Esophagus mucosa (tissue), 1 donor: ENCODE measurements at places on chromosomes 7 and 10.
A peak's percentile ranks its signal among the peaks of the same experiment; 100 is the strongest.

DNA sequence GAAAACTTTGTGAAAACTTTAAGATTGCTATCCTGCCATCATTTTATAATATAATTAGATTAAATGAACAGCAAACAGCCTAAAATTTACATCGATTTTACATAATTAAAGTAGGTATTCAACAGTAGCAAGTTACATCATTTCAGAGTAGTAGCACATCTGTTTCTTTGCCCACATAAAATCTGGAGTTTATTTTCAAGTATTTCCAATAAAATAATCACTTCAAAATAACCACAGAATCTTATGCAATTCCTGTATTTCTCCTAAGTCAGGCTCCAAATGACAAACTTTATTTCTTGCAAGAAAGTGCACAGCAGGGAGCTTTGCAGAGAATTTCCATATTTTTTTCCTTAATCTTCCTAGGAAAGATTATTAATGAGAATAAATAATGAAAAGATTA, 82.6 kb downstream of the CUBN start:
- ATAC-seq = no peak

DNA sequence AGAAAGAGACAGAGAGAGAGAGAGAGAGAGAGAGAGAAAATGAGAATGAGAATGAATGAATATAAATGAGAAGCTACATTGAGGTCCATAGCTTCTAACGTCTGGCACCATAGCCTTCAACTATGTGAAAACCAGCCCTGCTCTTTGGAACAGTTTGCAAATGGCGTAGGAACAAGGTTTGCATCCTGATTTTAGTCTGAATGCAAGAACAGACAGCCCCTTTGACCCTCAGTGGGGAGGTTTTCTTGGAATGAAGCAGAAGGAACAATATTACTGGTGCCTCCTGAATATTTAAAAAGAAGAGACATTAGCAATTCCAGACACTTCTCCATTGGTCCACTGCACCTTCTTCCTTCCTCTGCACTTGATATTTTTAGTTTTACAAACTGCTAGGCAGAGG, 23.0 kb downstream of the LHPP start:
- no peak for ATAC-seq

- no peak for ATAC-seq
These were observed 40.2 kb upstream of the ATXN7L1 start for GRCh38 chr7:105916603-105917002.

DNA sequence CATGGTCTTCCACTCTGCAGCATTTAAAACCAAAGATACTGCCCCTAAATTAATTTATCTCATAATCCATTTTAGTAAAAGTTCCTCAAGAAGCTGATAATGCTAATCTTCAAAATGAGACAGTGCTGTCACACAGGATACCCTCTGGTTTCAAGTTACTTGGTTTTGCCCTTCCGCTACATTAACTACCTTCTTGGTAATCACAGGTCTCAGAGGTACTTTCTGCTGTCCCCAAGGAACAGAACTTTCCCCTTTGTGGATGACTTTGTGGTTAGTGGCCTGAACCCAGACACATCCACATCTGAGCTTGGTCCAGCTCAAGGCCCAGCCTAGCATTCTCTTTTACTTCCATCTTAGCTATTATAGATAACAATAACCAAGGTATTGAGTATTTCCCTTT, 88.8 kb upstream of the TMEM26 start:
- no peak for ATAC-seq

DNA sequence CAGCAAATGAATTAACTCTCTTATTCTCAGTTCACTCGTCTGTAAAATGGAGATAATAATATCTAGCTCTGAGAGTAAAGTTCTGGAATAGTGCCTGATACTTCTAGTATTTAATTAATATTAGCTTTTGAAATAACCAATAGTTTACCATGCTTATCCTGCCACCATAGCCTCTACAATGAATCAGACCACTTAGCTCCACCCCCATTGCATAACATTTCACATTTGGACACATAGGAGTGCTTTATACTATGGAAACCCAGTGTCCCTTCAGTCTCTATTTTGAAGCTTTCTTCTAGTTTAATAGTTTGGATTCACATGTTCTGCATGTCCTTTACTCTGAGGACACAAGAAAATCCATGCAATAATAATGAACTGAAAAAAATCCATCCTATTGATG, 427.3 kb upstream of the C7orf33 start:
- ATAC-seq = no peak

DNA sequence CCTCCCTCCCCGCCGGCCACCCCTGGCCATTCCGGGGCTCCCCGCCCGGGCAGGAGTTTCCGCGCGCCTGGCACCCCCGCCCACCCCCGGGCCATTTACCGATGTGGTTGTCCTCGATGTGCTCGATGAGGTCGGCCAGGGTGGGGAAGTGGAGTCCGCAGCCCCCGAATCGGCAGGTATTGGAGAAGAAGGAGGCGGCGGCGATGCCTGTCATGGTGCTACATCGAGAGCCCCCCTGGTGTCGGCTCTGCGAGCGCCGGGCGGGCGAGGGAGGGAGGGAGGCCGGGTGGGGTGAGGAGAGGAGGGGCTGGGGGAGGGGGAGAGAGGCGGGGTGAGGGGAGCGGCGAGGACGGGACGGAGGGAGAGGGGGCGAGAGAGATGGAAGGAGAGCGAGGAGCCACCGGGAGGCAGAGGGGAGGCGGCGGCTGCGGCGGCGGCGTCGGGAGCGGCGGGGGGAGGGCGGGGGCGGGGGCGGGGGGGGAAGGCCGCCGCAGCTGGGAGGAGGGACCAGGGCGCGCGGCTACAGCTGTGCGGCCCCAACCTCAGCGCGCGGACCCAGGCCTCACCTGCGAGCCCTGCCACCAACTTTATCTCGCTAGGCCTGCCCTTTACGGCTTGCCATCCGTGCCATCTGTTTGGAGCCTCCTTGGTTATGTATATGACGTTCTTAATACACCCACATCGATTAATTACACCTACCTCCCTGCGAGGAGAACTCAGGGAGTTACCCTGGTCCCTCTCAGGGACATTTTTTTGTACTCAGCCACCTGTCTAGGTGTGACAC, at the start of gene JAZF1:
Gene JAZF1, minus strand, starts transcription at position 432 of the 784 bp plus-strand sequence.
- peak; percentile 31 for ATAC-seq

DNA sequence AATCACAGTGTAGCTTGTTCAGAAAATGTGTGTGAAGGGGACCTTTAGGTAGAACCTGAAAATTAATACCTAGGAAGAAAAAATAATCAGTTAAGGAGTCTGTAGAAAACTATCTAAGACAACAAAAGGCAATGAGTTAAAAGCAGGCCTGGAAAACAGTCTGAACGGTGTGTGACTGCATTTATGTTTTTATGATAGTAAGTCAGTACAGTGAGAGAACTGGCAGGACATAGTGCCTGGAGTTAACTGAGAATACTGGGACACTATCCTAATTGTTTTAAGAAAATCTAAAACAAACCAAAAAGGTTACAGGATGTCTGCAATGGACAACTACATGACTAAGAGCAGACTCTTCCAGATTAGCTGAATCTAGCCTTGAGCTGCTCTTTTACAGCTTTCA, 17.9 kb downstream of the CRPPA start:
- ATAC-seq = no peak

DNA sequence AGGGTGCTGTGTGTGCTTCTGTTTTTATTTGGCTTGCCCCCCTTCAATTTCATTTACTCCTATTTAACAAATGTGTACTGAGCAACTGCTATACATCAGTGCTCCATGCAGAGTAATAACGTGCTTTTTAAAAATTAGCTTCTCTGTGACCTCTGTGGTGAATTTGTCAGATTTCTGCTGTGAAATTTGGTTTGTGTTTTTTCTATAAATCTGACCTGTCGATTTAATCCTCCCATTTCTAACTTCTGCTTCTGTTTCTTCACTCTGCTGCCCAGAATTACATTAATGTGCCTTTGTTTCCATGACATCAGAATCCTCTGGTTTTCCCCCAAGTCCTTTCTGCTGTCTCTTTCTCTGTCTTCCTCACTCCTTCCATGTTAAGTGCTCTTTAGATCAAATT, 123.8 kb upstream of the CACNA2D1 start:
- no peak for ATAC-seq

DNA sequence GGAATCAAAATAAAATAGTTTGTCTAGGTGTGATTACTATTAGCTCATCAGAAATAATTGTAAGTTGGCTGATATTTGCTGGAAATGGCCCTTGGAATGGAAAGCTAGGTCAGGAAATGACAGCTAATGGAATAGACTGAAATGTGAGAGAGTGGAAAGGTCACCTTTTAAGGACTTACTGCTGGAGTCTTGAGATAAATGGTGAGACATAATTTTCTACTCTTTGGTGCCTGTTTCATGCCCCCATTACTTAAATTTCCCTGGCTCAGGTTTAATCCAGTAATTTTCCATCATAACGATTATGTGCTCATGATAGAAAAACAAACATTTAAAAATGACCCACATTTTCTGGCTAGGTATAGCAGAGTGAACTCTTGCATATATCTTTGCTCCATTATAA, 123.6 kb downstream of the ADAM22 start:
- ATAC-seq = no peak

- ATAC-seq = no peak
These were observed 54.3 kb downstream of the SLK start for GRCh38 chr10:104021246-104021645.

- ATAC-seq = no peak
These were observed 5.0 kb downstream of the NEBL start for GRCh38 chr10:20892011-20892585.

- no peak for ATAC-seq
These were observed 3.8 kb upstream of the ADAMTS14 start for GRCh38 chr10:70668454-70668970.

GRCh38 chr7:112459645-112460044, 9.4 kb downstream of the IFRD1 start:
- ATAC-seq = no peak

DNA sequence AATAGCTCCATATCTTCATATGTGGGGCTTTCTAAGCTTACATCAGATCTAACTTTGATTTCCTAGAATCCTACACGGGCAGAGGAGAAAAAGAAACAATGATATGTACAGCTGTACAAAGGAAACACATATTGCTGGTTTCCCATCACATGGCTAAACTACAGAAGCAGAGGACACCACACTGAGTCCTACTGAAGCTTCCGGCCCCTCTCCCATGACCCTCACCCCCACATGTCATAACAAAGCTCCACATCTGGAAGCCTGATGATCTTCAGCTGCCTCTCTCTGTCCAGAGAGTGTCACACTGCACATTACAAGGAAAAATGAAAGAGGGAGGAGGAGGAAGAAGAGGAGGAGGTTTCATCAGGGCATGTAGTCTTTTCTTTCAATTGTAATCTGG, 14.0 kb downstream of the SLC16A12 start:
- ATAC-seq = no peak

DNA sequence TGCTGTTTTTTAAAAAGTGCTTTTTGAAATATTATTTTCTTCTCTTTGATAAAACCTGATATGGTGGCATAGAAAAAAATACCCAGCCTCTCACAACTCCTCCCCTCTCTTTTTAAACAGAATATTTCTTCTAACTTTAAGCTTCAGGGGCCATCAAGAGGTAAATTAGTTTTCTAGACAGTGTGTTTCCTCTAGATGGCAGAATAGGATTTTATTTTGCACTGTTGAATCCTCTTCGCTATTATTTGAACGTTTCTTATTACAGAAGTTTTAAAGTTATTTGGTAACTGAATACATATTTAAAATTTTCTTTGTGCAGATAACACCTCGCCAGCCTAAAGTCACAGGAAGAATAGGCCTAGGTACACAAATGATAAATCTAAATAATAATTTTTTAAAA, 30.3 kb downstream of the ARL5B start:
- peak; percentile 56 for ATAC-seq

DNA sequence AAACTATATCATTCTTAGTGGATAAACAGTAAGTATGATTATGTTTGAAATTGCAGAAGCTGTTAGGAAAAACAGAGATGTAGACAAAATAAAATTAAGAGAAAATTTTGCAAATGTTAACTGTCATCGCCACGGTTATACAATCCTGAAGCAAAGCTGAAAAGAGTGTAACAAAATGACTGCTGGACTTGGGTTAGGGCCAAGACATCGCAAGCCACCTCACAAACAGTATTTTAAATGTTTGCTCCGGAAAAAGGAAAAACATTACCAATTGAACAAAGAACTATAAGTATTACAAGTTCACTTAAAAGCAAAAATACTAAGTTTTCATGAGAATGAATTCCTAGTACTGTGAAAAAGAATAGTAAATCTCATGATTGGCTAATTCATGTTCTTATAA, 60.0 kb downstream of the FAM13C start:
- ATAC-seq = no peak

GRCh38 chr10:93062514-93063143, 2.0 kb downstream of the CYP26C1 start:
- peak; percentile 85 for ATAC-seq
